Smooth muscle cell of the coronary artery (primary cell): ENCODE measurements at places on chromosomes 7 and 10. TPM values are rescaled to one million over a fixed set of nuclear protein-coding genes. Genes with fewer than 3 reads are reported as not detected.

The GATA3 gene
- total RNA-seq, result 0.08 TPM in 1 of 2 replicates, not detected in the other

The IKZF1 gene
- not detected in 2 replicates for total RNA-seq

The GBX1 gene
- total RNA-seq, result not detected in 2 replicates

The GRIFIN gene
- total RNA-seq, result not detected in 2 replicates

The TDRD1 gene
- total RNA-seq, result 2.8 and 7.7 TPM in 2 replicates

The LOXL4 gene
- total RNA-seq, result 18.6 and 122 TPM in 2 replicates

The HOXA3 gene
- not detected in 2 replicates for total RNA-seq

The TMEM26 gene
- total RNA-seq, result 0.35 and 0.60 TPM in 2 replicates

The LYZL2 gene
- total RNA-seq, result not detected in 2 replicates

The RAPGEF5 gene
- 1.7 and 1.9 TPM in 2 replicates for total RNA-seq

The RBP3 gene
- total RNA-seq, result under 0.01 TPM in 1 of 2 replicates, not detected in the other

The DOCK1 gene
- 76.4 and 100 TPM in 2 replicates for total RNA-seq

The LIPN gene
- not detected in 2 replicates for total RNA-seq

The RPEL1 gene
- total RNA-seq, result 0.08 and 0.12 TPM in 2 replicates

The NAT16 gene
- total RNA-seq, result not detected in 2 replicates

The PIK3AP1 gene
- under 0.01 TPM in 1 of 2 replicates, not detected in the other for total RNA-seq

The NUTM2E gene
- under 0.01 TPM in 1 of 2 replicates, not detected in the other for total RNA-seq

The OPN4 gene
- total RNA-seq, result not detected in 2 replicates

The LIPJ gene
- total RNA-seq, result not detected in 2 replicates

The SH2D4B gene
- total RNA-seq, result not detected in 2 replicates

The FKBP6 gene
- 0.12 TPM in 1 of 2 replicates, not detected in the other for total RNA-seq

The ITGB8 gene
- total RNA-seq, result 21.0 and 33.9 TPM in 2 replicates

The GRID1 gene
- total RNA-seq, result under 0.01 TPM in 1 of 2 replicates, not detected in the other

The NEBL gene
- total RNA-seq, result 0.12 and 0.90 TPM in 2 replicates

The PRSS37 gene
- total RNA-seq, result not detected in 2 replicates

The CYP2C18 gene
- total RNA-seq, result not detected in 2 replicates

The RARRES2 gene
- total RNA-seq, result 1.2 and 15.2 TPM in 2 replicates

The CDHR1 gene
- not detected in 2 replicates for total RNA-seq

The EMX2 gene
- 0.08 and 4.1 TPM in 2 replicates for total RNA-seq

The POT1 gene
- total RNA-seq, result 31.0 and 36.5 TPM in 2 replicates

The MYOF gene
- total RNA-seq, result 116 and 191 TPM in 2 replicates

The HSPA14 gene
- total RNA-seq, result 5.4 and 7.6 TPM in 2 replicates

The MMP21 gene
- total RNA-seq, result 0.30 TPM in 1 of 2 replicates, not detected in the other

The TMEM229A gene
- total RNA-seq, result 0.23 and 0.38 TPM in 2 replicates

The HOXA4 gene
- total RNA-seq, result not detected in 2 replicates

The DNTT gene
- total RNA-seq, result not detected in 2 replicates

The ZNF33B gene
- 3.5 and 4.5 TPM in 2 replicates for total RNA-seq

The REPIN1 gene
- 10.4 and 37.5 TPM in 2 replicates for total RNA-seq

The LRRC18 gene
- not detected in 2 replicates for total RNA-seq

The DGKI gene
- 1.4 and 2.9 TPM in 2 replicates for total RNA-seq

The HSPA12A gene
- 0.90 and 15.7 TPM in 2 replicates for total RNA-seq

The SLC26A4 gene
- 0.23 and 0.68 TPM in 2 replicates for total RNA-seq

The ACSM6 gene
- total RNA-seq, result not detected in 2 replicates

The KCNIP2 gene
- 0.30 and 1.1 TPM in 2 replicates for total RNA-seq

The ACTA2 gene
- total RNA-seq, result 131 and 480 TPM in 2 replicates

The C10orf53 gene
- not detected in 2 replicates for total RNA-seq

The WDR91 gene
- 6.3 and 6.6 TPM in 2 replicates for total RNA-seq

The BPGM gene
- total RNA-seq, result 33.6 and 45.6 TPM in 2 replicates

The SPDYE9 gene
- total RNA-seq, result not detected in 2 replicates

The CC2D2B gene
- total RNA-seq, result under 0.01 TPM in 1 of 2 replicates, not detected in the other

The ATP6V0A4 gene
- 0.08 TPM in 1 of 2 replicates, not detected in the other for total RNA-seq

The MARCHF5 gene
- 8.0 and 13.1 TPM in 2 replicates for total RNA-seq

The GPC2 gene
- 1.4 and 3.1 TPM in 2 replicates for total RNA-seq

The NPTX2 gene
- 0.15 and 6.0 TPM in 2 replicates for total RNA-seq

The CALML3 gene
- not detected in 2 replicates for total RNA-seq

The TLX1 gene
- not detected in 2 replicates for total RNA-seq

The PAX2 gene
- not detected in 2 replicates for total RNA-seq
